Activated CD8-positive, alpha-beta T cell treated with anti-CD3 and anti-CD28 coated beads for 36 hours (primary cell): ENCODE measurements at places on chromosomes 7 and 10.

GRCh38 chr10:124320778-124321432 is 97.8 kb downstream of the OAT start:
- H3K27ac ChIP-seq = no peak overlapping the region
- no peak for DNase-seq
- H3K4me1 ChIP-seq = no peaks in the 10 kb centered on the region
- H3K4me3 ChIP-seq = no peak overlapping the region
- H3K36me3 ChIP-seq = no peaks in the 10 kb centered on the region

- H3K27me3 ChIP-seq = peaks cover 5% of the 10 kb centered on the region
- no peak overlapping the region for H3K4me3 ChIP-seq
- H3K36me3 ChIP-seq = no peaks in the 10 kb centered on the region
- no peak for DNase-seq
- H3K4me1 ChIP-seq = no peaks in the 10 kb centered on the region
Measured at GRCh38 chr10:30594077-30594476, 35.5 kb downstream of the LYZL2 start.

- peaks cover 40% of the 10 kb centered on the region for H3K27me3 ChIP-seq
- H3K36me3 ChIP-seq = no peaks in the 10 kb centered on the region
- no peak for DNase-seq
- H3K27ac ChIP-seq = no peak overlapping the region
- H3K4me1 ChIP-seq = peaks cover 10% of the 10 kb centered on the region
Measured at GRCh38 chr7:42854571-42855118, 57.2 kb downstream of the C7orf25 start.

- no peak overlapping the region for H3K4me3 ChIP-seq
- H3K27ac ChIP-seq = no peak overlapping the region
Measured at GRCh38 chr10:127524908-127525665, 24.0 kb upstream of the NPS start.

- no peak overlapping the region for H3K4me3 ChIP-seq
- no peaks in the 10 kb centered on the region for H3K27me3 ChIP-seq
- DNase-seq = no peak
- H3K4me1 ChIP-seq = peaks cover 2% of the 10 kb centered on the region
Measured at GRCh38 chr10:124288486-124288885, 130.2 kb downstream of the OAT start.

GRCh38 chr7:137968890-137969289 is 33.0 kb downstream of the CREB3L2 start:
- H3K4me1 ChIP-seq = peaks cover 15% of the 10 kb centered on the region
- H3K27me3 ChIP-seq = no peaks in the 10 kb centered on the region
- DNase-seq = no peak
- peaks cover 8% of the 10 kb centered on the region for H3K36me3 ChIP-seq
- no peak overlapping the region for H3K4me3 ChIP-seq

GRCh38 chr7:13042605-13043236 is 355.3 kb downstream of the ARL4A start:
- H3K27me3 ChIP-seq = peaks cover 1% of the 10 kb centered on the region
- H3K4me1 ChIP-seq = no peaks in the 10 kb centered on the region
- no peak for DNase-seq
- no peak overlapping the region for H3K4me3 ChIP-seq

GRCh38 chr7:151992375-151992774 is 33.1 kb upstream of the GALNT11 start:
- peaks cover 6% of the 10 kb centered on the region for H3K27me3 ChIP-seq
- H3K36me3 ChIP-seq = no peaks in the 10 kb centered on the region
- H3K4me3 ChIP-seq = no peak overlapping the region
- H3K27ac ChIP-seq = no peak overlapping the region

DNA sequence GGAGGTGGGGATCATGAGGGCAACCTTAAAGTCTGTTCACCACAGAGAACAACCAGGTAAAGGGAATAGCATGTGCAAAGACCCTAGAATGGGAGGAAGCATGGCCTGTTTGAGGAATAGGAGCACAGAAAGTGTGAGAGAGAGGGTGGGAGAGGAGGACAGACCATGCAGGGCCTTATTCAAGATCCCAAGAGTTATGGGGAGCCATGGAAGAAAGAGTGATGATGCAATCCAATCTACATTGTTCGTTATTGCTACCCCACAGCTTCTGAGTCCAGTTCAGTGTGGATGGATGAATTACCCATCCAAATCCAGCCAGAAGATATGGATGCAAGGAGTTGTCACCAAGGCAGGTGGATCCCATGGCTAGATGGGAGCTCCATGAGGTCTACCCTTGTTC is 7.8 kb upstream of the EIF4EBP2 start:
- H3K36me3 ChIP-seq = no peaks in the 10 kb centered on the region
- H3K4me3 ChIP-seq = no peak overlapping the region
- no peak overlapping the region for H3K27ac ChIP-seq
- DNase-seq = no peak

DNA sequence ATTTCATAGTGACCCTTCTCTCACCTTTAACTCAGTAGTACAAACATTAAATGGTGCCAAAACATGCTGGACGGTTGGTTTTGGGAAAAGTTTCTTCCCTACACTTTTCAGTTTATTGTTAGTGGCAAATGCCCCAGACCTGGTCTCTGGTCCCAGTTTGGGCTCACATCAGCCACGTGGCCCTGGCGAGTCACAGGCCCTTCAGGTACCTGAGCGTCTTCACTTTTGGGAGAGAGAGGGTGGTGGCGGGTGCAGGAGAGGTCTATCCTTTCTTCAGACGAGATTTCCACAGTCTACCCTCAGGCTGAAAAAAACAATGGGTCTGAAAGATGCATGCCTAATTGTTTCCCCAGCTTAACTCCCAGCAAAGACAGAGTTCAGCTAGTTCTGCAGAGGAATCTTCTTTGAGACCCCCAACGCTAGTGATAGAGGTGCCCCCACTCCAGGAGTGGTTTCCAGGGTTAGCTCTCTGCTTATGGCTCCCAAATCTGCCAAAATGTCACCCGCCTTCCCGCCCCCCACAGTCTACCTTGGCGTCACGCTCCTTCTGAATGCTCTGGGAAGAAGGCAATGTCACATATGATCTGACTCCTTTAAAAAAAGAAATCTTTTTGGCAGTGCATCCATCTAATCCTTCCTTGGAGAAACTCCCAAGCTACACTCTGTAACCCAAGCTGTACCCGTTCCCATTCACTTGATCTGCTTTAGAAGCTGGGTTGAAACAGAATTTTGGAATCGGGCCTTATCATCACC is 384.8 kb upstream of the FOXK1 start:
- peaks cover 3% of the 10 kb centered on the region for H3K27me3 ChIP-seq
- no peak for DNase-seq
- no peaks in the 10 kb centered on the region for H3K36me3 ChIP-seq

GRCh38 chr10:16756561-16757221 is 60.5 kb downstream of the RSU1 start:
- H3K4me3 ChIP-seq = no peak overlapping the region
- H3K27me3 ChIP-seq = no peaks in the 10 kb centered on the region
- peaks cover 13% of the 10 kb centered on the region for H3K36me3 ChIP-seq
- DNase-seq = no peak

DNA sequence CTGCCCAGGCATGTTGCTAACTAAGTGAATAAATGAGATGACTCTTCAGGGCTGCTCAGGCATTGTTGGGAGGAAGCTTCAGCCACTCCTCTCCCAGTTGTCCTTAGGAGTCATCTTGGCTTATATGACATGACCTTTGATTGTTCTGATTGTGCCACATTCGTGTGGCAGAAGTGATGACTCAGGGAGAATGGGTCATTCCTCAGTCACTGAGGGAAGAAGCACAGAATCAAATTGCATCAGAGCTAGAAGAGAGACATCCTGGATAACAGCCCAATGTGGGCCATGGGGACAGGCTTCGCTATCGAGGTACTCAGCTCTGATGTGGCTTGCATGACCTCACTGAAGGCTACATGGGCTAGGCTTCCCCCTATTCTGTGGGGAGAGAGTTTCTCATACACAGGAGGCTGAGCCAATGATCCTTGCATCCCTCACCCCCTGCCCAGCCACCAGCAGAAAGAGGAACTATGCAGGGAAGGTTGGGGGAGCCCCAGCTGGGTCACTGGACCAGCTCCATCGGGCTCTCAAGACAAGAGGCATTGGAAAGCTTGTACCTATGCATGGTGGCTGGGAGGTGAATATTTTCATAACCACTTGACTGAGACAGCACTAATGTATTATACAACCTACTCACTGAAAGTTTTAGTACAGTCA is 6.0 kb upstream of the HMX3 start:
- H3K27ac ChIP-seq = no peak overlapping the region
- H3K4me3 ChIP-seq = no peak overlapping the region
- H3K27me3 ChIP-seq = peaks cover 76% of the 10 kb centered on the region
- no peak for DNase-seq

DNA sequence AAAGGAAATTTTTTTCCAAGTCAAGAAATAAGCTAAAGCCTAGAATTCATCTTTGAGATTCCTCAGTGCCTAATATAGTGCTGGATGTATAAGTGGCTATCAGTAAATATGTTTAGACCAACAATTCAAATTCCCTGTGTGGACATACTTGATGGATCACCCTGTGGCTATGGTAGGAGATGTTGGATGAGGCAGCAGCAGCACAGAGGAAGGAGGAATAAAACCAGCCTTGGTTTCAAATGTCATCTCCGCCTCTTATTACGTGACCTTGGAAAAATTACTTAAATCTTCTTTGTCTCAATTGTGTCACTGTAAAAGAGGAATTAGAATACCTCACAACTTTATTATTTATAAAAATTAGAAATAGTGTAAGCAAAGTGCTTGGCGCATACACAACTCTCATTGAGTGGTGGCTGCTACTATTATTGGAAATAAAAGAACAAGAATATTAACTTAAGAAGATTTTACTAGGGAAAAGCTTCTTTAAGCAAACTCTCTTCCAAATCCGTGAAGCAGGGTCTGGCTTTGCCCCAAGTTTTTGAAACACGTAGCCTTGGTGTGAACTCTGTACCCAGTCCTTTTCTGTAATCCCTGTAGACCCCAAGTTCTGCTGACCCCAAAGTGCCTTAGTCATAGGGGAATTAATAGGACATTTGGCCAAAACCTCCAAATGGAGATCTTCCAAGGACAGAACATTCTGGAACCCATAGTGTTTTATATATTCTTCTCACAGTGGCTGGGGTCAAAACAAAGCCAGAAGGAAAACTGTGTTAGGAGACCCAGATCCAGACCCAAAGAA is 283.8 kb downstream of the PTEN start:
- peaks cover 3% of the 10 kb centered on the region for H3K4me1 ChIP-seq
- DNase-seq = no peak
- no peaks in the 10 kb centered on the region for H3K27me3 ChIP-seq
- peaks cover 1% of the 10 kb centered on the region for H3K36me3 ChIP-seq
- H3K4me3 ChIP-seq = no peak overlapping the region

DNA sequence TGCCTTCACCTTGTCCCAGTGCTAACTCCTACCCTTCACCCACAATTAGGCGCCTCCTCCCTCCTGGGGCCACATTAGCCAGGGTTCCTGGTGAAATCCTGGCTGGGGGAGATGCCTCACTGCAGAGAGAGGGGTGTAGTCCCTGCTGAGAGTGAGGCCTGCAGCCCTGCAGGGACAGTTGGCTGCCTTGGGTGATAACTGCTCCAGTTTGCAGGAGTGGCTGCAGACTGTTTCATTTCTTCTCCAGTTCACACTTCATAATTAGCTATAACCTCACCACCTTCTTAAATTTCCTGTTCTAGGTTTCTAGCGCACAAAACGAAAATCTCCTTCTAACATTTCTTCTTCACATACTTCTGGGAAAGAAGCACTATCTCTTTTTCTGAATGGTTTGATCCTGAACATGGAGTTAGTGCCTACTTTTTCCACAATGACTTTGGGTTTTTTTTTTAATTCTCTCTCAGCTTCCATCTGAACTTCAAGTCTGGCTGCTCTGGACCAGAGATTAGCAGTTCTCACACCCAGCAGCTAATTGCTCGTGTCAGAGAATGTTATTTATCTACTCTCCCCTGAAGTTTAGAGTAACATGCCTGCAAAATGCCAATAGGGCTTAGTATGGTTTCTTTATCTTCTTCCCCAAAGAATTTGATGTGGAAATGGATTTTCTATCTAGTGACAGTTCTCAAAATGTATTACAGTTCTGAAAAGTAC is 15.5 kb upstream of the JAZF1 start:
- peaks cover 10% of the 10 kb centered on the region for H3K4me1 ChIP-seq
- H3K27ac ChIP-seq = no peak overlapping the region
- DNase-seq = no peak
- no peaks in the 10 kb centered on the region for H3K36me3 ChIP-seq

DNA sequence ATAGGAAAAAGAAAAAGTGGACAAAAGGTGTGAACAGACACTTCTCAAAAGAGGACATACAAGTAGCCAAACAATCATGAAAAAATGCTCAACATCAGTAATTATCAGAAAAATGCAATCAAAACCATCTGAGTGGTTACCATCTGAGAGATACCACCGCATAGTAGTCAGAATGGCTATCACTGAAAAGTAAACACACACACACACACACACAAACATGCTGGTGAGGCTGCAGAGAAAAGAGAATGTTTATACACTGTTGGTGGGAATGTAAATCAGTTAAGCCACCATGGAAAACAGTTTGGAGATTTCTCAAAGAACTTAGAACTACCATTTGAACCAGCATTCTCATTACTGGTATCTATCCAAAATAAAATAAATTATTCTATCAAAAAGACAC is 145.7 kb downstream of the CYP26A1 start:
- H3K4me3 ChIP-seq = no peak overlapping the region
- H3K27ac ChIP-seq = no peak overlapping the region
- DNase-seq = no peak

- H3K4me1 ChIP-seq = peaks cover 28% of the 10 kb centered on the region
- H3K4me3 ChIP-seq = peak overlapping the region; percentile 35
- peak; percentile 42 for DNase-seq
- peak overlapping the region; percentile 57 for H3K27ac ChIP-seq
Measured at GRCh38 chr7:130367088-130367755, 13.1 kb upstream of the CPA1 start.

DNA sequence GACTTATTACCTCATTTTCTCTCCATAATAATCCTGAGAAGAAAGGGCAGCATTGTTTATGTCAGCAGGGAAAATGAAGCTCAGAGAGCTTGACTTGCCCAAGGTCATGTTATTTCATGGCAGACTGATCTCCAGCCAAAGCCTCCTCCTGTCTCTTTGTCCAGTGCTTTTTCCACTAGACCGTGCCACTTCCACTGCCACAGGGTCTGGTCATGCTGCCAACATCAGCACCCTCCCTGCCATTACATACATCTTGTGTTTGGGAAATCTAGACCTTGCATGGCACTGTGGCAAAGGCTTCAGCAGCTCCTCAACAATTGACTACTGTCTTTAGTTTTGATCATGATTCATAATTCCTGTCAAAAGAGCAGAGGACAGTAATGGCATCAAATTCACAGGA is 25.1 kb downstream of the NRCAM start:
- peaks cover 37% of the 10 kb centered on the region for H3K4me1 ChIP-seq
- peaks cover 1% of the 10 kb centered on the region for H3K27me3 ChIP-seq
- DNase-seq = no peak
- no peaks in the 10 kb centered on the region for H3K36me3 ChIP-seq

DNA sequence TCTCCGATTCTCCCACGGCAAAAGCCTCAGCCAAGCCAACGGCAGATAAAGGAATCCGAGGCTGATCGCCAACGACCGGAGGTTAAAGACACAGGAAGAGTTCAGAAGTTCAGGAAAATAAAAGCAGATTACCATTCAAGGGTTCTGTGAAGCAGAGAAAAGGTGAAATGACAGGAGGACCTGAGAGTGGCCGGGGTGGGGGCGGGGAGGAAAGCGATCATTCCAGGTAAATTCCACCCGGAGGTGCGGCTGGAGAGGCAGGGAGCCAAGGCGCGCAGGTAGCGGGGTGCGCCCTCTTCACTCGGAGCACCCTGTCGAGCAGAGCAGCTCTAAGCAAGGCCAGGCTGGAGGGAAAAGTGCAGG is 35.3 kb upstream of the SEPHS1 start:
- peaks cover 37% of the 10 kb centered on the region for H3K27me3 ChIP-seq
- no peak overlapping the region for H3K4me3 ChIP-seq
- no peak overlapping the region for H3K27ac ChIP-seq
- DNase-seq = no peak
- peaks cover 9% of the 10 kb centered on the region for H3K4me1 ChIP-seq
